ENCODE measurements at places on chromosomes 5 and 9. TPM values are rescaled to one million over a fixed set of nuclear protein-coding genes. Genes with fewer than 3 reads are reported as not detected.

- DNase-seq = no peak
Observed at GRCh38 chr9:22683700-22684075, 237.1 kb downstream of the DMRTA1 start.

GRCh38 chr9:16485160-16485559, 385.3 kb downstream of the BNC2 start:
- DNase-seq = no peak

DNA sequence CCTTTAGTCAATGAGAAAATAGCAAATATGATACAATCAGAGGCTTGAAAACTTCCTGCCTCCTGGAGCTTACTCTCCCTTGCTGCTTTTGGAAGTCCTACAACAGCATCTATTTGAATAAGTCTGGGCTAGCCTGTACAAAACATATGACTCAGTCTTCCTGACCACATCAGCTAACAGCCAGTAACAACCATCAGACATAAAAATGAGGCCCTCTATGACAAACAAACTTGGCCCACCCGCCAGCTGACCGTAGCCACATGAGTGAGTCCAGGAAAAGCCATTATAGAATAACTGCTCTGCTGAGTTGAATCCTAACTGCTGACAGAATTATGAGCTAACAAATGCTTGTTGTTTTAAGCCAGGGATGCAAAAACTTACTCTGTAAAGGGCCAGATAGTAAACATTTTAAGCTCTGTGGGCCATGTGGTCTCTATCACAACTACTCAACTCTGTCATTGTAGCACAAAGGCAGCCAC, 347.6 kb downstream of the PTPRD start:
- no peak for DNase-seq

- no peak for DNase-seq
Observed at GRCh38 chr9:134914501-134914834, 3.2 kb downstream of the FCN1 start.

DNA sequence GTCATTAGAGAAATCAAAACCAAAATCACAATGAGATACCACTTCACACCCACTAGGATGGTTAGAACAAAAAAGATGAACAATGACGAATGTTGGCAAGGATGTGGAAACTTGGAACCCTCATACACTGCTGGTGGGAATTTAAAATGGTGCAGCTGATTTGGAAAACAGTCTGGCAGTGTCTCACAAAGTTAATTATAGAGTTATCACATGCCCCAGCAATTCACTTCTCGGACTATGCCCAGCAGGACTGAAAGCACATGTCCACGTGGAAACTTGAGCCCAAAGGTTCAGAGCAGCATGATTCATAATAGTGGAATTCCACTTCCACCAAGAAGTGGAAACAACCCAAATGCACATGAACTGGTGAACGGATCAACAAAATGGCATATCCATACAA, 85.0 kb upstream of the HRH2 start:
- no peak for DNase-seq

DNA sequence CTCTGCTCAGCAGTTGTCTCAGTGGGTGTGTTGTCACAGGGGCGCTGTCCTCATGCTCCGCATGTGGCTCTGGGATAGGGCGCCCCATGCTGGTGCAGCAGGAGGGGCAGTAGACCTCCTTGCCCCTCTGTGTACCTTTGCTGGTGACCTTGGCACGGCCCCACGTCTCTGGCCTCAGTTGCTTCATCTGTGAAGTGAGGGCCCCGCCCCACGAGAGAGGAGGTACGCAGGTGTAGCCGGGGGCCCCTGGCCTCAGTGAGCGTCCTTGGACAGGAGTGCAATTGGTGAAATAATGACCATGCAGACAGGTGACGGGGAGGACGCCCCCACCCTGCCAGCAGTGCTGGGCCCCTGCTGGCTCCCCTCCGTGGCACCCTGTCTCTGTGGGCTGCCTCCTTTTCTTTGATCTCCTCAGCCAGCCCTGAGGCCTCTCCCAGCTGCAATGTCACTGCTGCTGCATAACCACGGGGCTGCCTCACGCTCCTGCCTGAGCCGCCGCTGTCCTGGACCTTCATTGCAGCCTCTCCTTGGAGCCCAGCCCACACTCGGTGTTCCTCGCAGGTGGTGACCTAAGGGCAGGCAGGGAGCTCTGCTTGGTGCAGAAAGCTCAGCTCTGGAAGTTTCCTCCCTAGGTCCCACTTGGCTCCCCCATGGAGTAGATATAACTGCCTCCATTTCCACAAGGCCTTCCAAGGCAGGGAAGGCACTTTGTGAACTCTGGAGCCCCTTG, 57.3 kb downstream of the PHF2 start:
- peak; percentile 12 for DNase-seq

GRCh38 chr5:74240783-74241750, 399.5 kb downstream of the ENC1 start:
- DNase-seq = no peak

GRCh38 chr5:127398508-127398907, 107.9 kb downstream of the MEGF10 start:
- no peak for DNase-seq

Gene OGN
- total RNA-seq = not detected

Gene BTNL3
- total RNA-seq = not detected

Data from activated CD8-positive, alpha-beta memory T cell treated with anti-CD3 and anti-CD28 coated beads, Interleukin-2, amount 10 ng/mL, durations not matched to agents 7 days and 5 days (primary cell).